Skeletal muscle cell (primary cell): ENCODE measurements at places on chromosomes 11 and 22.
A peak's percentile ranks its signal among the peaks of the same experiment; 100 is the strongest.

GRCh38 chr22:22711532-22711913 is 67.1 kb downstream of the GGTLC2 start:
- DNase-seq: no peak

- no peak for DNase-seq
Measured at GRCh38 chr11:133164986-133165385, 367.3 kb downstream of the OPCML start.

- DNase-seq: no peak
Measured at GRCh38 chr22:48974443-48975315, 853.0 kb downstream of the BRD1 start.

- no peak for DNase-seq
Measured at GRCh38 chr22:47597041-47597440, 834.6 kb downstream of the TBC1D22A start.

DNA sequence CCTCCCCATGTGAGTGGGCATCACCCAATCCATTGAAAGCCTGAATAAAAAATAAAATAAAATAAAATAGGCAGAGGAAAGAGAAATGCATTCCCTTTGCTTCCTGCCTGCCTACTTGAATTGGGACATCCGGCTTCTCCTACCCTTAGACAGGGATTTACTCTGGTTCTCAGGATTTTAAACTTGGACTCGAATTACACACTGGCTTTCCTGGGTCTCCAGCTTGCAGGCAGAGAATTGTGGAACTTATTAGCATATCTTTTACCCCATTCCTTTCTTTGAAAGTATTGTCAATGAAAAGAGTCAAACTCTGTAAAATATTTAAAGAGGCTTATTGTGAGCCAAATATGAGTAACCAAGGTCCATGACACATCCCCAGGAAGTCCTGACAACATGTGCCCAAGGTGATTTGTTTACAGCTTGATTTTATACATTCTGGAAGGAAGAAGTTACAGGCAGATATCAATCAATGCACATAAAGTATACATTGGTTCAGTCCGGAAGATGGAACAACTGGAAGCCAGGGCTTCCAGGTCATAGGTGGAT is 78.4 kb upstream of the CCDC90B start:
- no peak for DNase-seq

- no peak for DNase-seq
Measured at GRCh38 chr22:36198536-36198935, 3.1 kb downstream of the APOL4 start.

DNA sequence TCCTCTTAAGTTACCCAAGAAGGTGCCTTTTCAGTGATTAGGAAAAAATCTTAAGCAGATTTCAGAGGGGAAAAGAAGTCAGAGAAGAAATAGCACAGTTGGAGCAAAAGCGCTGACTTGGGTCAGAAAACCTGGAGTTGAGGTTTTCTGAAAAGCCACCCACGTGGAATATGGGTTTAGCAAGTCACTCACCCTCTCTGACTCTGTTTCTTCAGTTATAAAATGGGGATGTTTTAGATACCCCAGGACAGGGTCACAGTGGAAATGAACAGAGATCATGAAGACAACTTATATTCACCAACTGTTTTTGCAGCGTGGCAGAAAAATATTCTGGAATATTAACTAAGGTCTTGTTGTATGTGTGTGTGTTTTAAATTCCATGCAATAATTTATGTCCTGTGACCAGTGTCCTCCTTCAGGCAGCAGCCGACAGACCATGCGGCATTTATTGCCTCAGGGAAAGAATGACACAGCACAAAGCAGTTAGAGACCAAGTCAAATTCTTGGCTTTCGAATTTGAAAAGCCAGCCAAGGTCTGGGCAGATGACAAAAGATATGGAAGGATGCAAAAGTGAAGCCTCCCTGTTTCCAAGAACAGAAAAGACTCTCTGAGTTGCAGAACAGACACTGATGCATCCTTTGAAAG is 119.9 kb downstream of the MIAT start:
- no peak for DNase-seq

DNA sequence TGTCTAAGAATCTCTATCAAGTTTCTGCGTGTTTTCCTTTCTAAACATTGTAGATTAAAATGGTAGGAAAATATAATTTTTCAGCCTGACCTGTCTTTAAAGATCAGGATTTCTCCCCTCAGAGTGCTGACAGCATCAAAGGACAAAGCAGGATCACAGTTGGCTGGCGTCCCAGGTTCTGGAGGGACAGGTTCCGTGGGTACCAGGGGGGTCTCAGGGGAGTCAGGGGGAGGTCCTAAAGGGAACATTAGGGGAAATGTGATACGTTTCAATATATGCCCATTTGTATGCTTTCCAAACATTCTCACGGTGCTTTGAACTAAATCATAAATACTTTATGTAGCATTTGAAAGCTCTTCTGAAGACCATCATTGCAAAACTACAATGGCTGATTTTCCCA is 3.4 kb downstream of the MMP3 start:
- no peak for DNase-seq

DNA sequence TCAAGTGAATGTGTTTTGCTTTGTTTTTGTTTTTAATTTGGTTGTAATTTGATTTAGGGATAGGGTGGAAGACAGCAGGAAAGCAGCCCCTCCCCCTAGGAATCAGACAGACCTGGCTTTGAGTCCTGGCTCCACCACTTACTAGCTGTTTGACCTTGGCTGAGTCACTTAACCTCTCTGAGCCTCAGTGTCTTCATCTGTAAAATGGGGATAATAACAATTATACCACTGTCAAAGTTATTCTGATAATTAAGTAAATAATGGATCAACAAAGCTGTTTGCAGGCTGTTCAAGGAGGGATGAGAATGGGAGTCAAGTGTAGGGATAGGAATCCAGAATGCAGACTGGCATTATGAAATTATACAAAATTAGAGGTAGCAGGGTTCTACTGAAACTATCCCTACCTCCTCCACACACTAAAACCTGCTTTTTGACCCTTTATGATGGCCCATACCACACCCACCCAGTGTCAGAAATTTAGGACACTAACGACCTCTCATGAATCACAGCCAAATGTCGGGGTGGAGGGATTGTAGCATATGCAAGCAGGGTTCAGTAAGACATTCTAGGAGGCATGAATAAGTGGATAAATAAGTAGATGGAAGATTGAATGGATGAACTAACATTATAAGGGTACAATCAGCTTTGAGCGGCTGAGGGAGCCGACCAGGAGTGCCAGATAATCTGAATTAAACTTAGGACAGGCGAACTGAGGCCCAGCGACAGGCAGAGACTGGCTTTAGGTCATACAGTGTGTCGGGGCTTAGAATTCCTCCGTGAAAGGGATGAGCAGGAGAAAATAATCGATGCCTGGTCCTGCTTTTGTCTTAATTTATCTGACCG is 974 bp downstream of the ANAPC15 start:
- DNase-seq: no peak

DNA sequence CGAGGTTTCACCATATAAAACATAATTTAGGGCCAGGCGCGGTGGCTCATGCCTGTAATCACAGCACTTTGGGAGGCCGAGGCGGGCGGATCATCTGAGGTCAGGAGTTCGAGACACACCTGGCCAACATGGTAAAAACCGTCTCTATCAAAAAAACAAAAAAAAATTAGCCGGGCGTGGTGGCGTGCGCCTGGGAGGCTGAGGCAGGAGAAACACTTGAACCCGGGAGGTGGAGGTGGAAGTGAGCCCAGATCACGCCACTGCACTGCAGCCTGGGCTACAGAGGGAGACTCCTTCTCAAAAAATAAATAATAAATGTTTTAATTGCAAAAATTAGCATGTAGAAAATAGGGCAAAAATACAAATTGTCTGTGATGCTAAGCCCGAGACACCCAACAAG is 993 bp upstream of the SFI1 start:
- no peak for DNase-seq

- DNase-seq: no peak
Measured at GRCh38 chr11:122246874-122247273, 130.9 kb upstream of the BLID start.

DNA sequence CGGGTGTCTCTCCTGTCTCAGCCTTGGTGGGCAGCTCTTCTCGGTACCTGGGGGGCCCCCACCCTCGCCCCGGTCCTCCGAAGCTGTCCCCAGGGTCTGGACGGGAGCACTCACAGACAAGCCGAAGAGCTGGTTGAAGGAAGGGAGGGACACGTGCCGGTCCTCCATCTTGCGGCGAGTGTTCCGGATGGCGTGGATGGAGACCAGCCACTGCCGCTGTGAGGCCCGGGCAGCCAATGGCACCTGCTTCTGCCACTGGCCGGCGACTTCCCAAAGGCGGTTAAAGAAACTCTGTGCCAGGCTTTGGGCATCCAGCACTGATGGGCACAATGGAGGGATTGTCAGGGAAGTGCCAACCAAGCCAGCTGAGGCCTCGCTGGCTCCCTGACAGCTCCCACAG is 18.7 kb downstream of the PPM1F start:
- DNase-seq: no peak

DNA sequence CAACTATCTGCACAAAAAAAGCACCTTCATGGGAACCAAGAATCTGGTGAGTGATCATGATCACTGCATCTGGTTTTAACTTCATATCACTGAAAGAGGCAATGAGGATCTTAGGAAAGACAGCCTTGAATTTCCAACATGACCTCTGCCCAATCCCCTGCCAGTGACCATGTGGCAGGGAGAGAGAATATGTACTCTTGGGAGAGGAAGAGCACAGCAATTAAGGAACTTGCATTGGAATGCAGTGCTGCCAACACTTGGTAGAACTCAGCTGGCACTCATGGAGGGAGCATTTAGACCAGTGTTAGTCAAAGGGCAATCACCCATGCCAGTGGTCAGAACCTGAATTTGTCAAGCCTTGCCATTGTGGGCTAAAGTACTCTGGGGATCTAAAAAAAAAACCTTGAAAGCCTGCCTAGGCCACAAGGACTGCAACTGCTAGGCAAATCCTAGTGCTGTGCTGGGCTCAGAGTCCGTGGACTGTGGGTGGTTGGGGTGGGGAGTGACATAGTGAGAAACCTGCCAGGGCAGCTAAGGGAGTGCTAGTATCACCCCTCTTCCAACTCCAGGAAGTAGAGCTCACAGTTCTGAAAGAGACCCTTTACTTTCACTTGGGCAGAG is 23.1 kb downstream of the JRKL start:
- DNase-seq: no peak

- DNase-seq: no peak
Measured at GRCh38 chr11:115605871-115606497, 101.8 kb upstream of the CADM1 start.

DNA sequence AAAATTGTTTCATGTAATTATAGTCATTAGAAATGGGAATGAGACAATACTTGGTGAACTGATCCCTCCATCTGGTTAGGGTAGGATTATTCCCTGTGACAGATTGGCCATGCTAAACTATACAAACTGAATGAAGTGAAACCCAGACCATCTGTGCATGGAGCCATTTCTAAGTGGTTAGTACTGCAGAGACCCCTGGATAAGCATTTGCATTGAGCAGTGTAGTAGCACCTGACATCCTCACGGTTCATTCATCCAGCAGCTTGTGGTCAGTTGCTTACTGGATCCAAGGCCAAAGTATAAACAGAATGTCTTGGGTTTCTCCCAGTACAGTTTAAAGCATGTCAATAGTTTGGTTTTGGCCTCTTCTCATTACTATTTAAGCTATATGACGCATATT is 93.8 kb upstream of the ARHGAP42 start:
- no peak for DNase-seq

- DNase-seq: no peak
Measured at GRCh38 chr11:61742391-61742790, 10.0 kb upstream of the MYRF start.

- no peak for DNase-seq
Measured at GRCh38 chr11:67576735-67577475, 6.7 kb upstream of the GSTP1 start.

DNA sequence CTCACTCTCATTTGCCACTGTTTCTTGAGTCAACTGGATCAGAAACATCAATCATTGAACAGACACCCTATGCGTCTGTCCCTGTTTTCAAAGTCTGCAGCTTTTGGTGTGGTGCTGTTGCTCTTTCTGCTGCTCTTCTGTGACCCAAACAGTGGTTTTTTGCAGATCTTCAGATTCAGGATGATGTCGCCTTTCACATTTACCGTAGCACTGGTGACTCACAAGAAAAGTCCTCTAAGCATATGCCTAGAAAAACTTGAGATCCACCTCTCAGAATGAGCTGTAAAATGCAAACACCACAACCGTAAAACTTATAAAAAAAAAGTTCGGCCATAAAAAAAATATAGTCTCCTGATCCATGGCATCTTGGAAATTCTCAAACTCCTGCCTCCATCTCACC is 400.4 kb downstream of the NTM start:
- peak; percentile 39 for DNase-seq

DNA sequence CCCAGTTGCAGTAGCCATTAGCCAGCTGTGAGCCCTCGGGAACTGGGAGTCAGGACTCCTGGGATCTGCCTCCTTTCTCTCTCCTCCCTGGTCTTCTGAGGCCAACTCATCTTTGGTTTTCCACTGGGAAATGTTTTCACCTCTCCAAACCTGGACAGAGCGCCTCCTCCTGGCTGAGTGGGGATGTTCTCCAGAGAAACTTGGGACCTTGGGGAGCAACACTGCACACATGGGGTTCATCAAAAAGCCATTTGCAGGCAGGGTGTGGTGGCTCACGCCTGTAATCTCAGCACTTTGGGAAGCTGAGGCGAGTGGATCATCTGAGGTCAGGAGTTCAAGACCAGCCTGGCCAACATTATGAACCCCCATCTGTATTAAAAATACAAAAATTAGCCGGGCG is 145.4 kb downstream of the NECTIN1 start:
- no peak for DNase-seq
